Activated CD4-positive, alpha-beta T cell treated with anti-CD3 and anti-CD28 coated beads, Interleukin-2, amount 10 ng/mL, durations not matched to agents 7 days and 5 days (primary cell): ENCODE measurements at places on chromosomes 3 and 15.

GRCh38 chr3:31579828-31580227, 47.1 kb downstream of the STT3B start:
- DNase-seq = no peak

- no peak for DNase-seq
These were observed 470.2 kb upstream of the RASGRP1 start for GRCh38 chr15:39034816-39035215.

GRCh38 chr3:185325946-185326791, 36.8 kb upstream of the MAP3K13 start:
- no peak for DNase-seq

- no peak for DNase-seq
These were observed 268.0 kb downstream of the EPHA3 start for GRCh38 chr3:89375451-89375850.

- DNase-seq = no peak
These were observed 135.6 kb upstream of the STAC start for GRCh38 chr3:36244728-36245127.

DNA sequence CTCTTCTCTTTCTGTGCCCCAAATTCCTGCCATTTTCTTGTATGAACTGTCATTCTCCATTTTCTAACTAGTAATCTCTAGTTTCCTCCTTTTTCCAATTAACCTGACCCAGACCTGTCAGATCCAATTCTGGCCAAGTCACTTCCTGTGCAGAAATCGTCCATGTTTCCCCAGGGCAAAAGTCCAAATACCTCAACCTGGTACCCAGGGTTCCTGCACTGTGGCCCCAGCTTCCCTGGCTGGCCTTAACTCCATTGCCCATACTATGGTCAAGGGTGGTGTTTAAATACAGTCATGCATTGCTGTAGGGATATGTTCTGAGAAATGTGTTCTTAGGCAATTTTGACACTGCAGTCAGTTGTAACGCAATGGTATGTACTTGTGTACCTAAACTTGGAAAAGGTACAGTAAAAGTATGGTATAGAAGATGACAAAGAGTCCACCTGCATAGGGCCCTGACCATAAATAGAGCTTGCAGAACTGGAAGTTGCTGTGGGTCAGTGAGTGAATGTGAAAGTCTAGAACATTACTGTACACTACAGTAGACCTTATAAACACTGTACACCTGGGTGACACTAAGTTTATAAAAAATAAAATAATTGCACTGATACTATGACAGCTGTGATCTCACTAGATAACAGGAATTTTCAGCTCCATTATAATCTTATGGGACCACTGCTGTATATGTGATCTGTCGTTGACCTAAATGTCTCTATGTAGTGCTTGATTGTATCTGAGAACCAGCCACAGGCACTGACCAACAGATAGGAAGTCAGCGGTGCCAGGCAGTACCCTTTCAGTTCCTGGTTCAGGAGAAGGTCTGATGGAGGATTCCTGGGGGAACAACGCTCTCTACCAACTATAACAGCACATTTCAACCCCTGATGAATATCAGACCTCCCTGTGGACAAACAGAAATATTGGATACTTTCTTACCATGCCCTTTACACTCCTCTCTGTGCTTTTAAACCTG, 336.1 kb upstream of the PROK2 start:
- DNase-seq = no peak

DNA sequence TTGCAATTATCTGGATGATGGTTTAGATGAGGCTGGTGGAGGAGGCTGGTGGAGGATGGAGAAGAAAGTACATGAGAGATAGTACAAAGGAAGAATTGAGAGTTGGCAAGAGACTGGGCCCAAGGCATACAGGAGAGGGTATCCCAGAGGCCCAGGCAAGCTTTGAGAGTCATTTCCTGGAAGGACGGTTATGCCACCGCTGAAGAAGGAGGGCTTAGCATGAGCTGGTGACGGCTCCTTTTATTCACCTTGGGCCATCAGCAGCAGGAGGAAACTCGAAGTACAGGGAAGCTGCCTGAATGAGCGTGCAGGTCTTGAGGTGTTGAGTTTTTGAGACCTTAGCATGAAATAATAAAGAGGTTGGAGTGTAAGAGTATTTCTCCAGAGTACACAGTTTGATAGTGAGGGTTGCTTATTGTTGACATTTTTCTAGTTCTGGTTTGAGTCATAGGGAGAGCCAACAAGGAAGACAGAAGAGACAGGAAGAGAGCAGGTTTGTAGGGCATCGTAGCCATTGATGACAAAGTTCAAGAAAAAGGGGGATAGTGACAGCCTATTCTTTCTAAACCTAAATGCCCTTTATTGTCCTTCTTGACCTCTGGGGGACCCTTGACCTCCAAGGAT, 13.8 kb downstream of the THSD4 start:
- no peak for DNase-seq

- DNase-seq = no peak
These were observed 88.9 kb downstream of the TBC1D2B start for GRCh38 chr15:77988347-77989295.

DNA sequence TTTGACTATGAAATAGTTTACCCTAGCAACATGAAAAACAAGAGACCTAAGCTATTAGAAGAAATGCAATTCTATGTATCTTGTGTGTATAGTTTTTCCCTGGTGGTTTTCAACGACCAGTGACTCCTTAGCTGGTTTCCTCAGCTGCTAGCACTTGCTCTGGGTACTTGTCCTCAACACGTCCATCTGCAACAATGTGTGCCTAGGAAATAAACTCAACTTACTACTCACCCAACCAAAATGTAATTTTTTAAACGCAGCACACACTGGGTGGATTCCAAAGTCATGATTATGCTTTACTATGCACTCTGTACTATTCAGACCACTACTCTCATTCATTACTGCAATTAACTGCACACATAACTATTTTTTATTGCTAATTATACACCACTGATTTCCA, 31.0 kb downstream of the CPA3 start:
- DNase-seq = no peak

GRCh38 chr3:53628536-53629401, 134.4 kb downstream of the CACNA1D start:
- DNase-seq = no peak

GRCh38 chr15:78205856-78206255, 28.5 kb downstream of the ACSBG1 start:
- DNase-seq = peak; percentile 0

GRCh38 chr3:182609575-182610156, 183.6 kb upstream of the ATP11B start:
- DNase-seq = no peak

GRCh38 chr15:89496155-89497098, at the start of gene RHCG:
Gene RHCG, minus strand, starts transcription at chr15:89496583. Its CDS starts 39 bp downstream, at chr15:89496544.
- DNase-seq = no peak

DNA sequence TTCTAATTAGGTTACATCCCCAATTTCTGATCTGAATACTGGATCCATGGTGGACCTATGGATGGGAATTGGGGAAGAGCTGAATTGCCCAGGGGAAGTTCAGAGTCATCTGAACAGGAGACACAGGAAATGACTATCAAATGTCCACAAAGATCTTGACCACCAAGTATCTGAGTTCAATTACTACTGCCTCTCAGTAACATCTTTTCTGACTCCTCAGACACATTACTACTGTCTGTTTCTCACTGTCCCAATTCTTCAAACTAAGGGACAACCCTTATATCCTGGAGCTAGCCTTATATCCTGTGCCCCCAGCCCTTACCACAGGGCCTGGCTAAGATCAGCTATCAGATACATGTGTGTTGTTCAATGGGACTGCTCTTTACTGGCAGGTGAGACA, 10.1 kb upstream of the IREB2 start:
- DNase-seq = no peak

DNA sequence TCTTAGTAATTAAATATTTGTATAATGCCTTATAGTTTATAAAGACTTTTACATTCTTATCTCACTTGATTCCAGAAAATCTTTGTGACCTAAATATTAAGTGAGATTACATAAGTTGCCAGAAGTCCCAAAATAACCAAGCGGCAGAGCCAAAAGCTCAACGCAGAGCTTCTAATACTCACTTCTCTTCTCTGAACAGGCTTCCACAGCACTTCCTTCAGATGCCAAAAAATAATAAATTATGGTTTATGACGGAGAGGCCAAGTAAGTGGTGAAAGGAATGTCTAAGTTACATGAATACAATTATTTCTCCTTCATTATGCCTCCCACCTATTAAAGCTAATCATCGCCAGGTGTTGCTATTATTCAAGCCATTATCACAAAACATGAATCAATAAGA, 110.3 kb downstream of the GBE1 start:
- no peak for DNase-seq

DNA sequence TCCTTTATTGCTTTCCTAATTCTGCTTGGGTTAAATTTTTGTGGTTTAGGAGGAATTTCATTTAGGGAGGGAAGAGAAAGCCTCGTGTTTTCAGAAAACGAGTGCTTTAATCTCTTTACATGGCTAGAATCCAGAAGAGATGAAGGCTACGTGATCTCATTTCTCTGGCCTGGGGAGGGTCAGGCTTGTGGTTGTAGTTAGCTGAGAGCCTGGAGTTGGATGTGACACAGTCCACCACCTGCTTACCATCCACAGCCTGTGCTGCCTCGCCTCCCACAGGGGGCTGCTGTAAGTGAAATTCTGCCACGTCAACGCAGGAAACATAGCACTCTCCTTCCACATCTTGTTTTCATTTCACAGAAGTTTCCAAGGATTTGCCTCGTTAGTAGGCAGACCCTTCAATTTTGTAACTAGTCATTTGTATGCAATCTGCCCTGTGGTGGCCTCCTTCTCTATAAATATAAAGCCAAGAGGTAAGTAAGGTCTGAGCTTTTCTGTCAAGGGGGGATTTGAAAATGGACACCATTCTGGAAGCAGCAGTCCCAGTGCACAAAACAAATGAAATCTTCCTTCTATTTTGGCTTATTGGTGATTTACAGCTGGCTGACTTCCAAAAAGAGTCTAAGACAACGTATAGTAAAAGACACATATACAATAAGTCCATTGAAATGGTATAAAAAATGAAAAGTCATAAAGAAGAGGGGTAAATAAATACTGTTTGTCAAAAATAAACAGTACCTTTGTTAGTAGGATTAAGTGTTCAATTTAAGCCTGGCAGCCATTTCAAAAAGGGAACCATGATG, 3.4 kb downstream of the GXYLT2 start:
- no peak for DNase-seq

DNA sequence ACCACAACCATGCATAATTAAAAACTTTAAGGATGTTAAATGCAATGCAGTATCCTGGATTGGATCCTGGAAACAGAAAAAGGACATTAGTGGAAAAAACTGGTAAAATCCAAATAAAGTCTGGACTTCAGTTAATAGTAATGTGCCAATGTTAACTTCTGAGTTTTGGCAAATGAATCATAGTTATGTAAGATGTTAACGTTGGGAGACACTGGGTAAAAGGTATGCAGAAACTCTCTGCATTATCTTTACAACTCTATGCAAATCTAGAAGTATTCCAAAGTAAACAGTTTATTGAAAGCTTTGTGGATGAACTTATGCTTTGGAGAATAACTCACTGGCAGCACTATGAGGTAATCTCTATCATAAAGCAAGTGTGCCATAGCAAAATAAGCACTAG, 357.4 kb downstream of the RORA start:
- DNase-seq = no peak

GRCh38 chr3:143475981-143476380, 356.4 kb downstream of the CHST2 start:
- no peak for DNase-seq

DNA sequence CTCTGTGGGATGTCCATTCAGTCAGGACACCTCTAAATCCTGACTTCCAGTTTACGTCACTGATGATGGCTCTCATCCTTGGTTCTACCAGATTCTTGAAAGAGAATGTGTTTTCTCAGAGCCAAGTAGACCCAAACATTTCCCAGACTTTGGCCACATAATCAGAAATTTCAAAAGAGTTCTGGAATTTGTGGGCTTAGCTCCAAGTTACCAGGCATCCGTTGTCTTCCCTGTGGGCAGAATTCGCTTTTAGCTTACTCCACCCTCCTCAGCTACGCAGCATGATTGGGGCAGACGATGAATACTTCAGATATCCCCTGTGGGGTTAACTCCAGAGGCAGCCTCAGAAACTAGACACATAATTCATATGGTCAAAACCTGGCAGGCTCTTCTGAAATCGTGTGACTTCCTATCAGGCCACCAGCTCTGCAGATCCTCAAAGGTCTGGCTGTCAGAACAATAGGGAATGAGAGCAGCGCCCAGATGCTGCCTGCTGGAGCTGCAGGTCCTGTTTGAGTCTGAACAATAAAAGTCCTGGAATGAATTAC, 30.6 kb downstream of the CRTC3 start:
- no peak for DNase-seq

DNA sequence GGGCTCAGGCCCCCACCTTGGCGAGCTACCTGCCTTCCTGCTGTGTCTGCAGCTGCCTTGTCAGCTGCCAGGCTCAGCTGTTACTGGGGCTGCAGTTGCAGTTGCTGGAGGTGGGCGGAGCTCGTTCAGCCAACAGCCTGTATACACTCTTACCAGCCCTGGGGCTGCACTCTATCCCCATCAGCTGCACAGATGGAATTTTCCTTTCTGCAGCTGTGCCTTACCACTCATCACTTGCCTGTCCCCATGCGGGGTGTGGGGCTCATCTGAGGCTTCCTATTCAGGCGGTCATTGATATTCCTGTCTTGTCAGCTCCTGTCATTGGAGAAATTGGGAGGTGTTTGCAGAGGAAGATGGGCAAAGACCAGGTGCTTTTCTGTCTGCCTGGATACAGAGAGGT, 9.1 kb upstream of the SYN2 start:
- DNase-seq = no peak
